Bone marrow (tissue), 2 donors: ENCODE measurements at places on chromosomes 5 and 9.
A peak's percentile ranks its signal among the peaks of the same experiment; 100 is the strongest.

DNA sequence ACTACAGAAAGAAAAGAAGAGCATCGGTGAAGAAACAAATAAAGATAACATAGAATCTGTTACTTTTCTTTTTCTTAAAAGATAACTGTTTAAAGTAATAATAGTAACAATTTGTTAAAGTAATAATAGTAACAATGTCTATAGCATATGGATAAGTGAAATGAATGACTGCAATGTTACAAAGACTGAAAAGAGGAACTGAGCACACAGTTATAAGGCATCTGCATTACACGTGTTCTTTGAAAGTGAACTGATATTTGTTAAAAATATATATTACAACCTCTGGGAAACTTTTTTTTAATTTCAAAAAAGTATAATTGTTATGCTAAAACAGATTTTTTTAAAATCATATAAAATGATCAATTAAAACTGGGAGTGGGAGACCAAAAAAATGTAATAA is 88.4 kb upstream of the FST start:
- no peak for DNase-seq

GRCh38 chr9:36486329-36486932 is 86.3 kb upstream of the MELK start:
- DNase-seq: peak; percentile 21

DNA sequence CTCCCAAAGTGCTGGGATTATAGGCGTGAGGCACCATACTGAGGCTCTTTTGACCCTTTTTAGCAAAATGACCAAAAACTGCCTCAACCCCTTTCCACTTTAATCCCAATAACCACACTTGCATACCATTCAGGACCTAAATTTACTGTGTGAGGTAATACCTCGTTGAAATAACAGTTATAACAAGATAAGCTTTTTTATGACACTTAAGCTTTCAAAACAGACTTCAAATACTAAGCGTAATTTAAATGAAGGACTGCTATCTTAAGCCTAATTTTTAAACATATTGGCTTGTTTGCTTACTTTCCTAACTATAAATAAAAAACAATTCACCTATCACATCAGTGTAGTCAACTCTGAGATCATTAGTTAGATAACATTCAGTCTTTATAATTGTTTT is 37.8 kb downstream of the PWWP2A start:
- DNase-seq: no peak

GRCh38 chr9:93616044-93616443 is 39.7 kb downstream of the PHF2 start:
- DNase-seq: no peak

DNA sequence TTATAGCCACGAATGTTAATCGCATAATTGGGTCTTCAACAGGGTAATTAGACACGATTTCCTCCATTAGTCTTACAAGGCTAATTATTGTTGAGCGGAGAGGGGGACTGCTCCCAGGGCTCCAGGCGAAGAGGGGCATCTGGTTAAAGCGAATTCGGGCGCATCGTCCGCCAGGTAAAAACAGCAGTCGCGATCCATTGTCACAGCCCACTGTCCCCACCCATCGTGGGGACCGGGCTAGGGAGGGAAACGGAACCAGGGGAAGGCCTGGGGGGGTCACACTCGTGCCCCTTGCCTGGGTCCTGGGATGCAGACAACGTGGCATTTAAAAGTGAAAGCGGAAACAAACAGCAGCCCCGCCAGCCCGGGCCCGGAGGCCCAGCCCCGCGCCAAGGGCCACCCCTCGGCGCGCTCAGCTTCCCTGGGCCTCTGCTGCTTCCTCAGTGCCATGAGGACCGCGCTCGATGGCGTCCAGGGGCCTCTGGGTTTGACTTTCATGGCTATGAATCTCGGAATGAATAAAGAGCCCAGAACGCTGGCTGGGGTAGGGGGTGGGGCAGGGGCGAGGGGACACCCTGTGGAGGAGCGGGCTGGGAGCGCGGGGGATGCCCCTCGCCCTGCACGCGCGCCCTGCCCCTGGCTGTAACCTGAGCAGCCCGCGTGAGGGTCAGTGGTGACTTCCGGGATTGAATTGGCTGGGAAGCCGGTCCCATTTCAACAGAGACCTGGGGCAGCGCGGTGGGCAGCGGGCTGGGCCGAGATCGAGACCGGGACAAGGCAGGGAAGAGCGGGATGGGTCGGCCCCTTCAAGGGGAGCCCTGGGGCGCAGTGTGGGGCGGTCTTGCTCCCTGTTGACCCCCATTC is 99.9 kb downstream of the GTF3C4 start:
- DNase-seq: peak; percentile 34

GRCh38 chr9:69157751-69158466 is 16.2 kb upstream of the TJP2 start:
- DNase-seq: no peak

DNA sequence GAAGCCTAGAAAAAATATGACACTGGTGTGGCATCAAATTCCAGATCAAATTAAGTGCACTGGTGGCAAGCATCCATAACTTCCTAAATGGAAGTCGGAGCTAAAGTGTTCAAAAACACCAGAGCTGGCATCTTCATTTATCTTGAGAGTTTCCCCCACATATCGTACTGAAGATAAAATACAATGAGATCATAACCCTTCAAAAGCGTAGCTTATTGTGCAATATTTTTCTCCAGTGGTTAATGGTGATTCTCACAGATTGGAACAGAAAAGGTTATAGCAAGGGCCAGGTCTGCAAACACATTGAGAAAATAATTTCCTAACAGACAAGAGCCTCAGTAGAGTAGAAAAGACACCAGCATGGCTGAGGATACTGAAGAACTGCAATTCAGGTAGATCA is 147.6 kb downstream of the SEMA5A start:
- no peak for DNase-seq

- no peak for DNase-seq
Measured at GRCh38 chr9:38359297-38359653, 33.2 kb upstream of the ALDH1B1 start.

DNA sequence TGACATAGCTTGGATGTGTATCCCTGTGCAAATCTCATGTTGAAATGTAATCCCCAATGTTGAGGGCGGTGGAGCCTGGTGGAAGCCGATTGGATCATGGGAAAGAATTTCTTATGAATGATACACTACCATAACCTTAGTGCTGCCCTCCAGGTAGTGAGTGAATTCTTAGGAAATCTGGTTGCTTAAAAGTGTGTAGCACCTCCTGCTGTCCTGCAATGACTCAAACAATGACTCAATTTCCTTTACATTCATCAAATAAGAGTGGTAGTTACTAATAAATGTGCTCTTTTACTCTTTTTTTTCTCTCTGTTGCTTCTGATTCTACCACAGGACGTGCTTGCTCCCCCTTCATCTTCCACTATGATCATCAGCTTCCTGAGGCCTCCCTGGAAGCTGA is 1696.0 kb upstream of the CDH9 start:
- DNase-seq: no peak

GRCh38 chr9:14427419-14427818 is 113.5 kb upstream of the NFIB start:
- DNase-seq: no peak

- no peak for DNase-seq
Measured at GRCh38 chr9:83106263-83106662, 43.3 kb upstream of the RASEF start.

DNA sequence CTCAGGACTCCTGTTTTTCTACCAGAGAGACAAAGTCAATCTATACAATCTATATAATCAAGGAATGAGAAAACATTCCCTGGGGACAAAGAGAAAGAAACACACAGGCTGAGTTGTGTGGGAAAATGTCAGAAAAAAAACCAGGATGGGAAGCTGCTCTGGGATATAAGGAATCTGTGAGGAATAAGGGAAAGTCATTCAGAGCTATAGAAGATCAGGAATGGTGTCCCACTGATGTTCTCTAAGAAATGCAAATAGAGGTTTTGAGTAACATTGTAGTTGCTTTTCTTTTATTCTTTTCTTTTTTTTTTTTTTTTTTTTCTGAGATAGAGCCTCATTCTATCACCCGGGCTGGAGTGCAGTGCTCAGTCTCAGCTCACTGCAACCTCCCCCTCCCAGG is 605.9 kb upstream of the KLF4 start:
- DNase-seq: no peak

DNA sequence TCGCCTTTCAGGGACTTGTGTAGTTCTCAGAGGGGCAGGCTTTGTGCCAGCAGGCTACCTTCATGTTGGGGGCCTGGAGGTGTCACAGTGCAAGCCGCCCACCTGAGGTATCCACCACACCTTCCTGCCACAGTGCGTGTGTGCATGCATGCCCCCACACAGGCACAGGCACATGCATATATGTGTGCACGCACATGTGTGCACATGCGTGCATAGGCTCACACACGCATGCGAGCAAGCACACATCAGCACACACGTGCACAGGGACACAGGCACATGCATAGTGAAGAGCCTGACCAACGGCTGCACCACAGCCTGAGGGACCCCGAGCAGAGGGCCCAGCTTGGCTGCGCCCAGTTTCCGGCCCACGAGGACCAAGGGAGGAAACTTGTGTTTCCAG is 36.1 kb downstream of the IRX4 start:
- no peak for DNase-seq

DNA sequence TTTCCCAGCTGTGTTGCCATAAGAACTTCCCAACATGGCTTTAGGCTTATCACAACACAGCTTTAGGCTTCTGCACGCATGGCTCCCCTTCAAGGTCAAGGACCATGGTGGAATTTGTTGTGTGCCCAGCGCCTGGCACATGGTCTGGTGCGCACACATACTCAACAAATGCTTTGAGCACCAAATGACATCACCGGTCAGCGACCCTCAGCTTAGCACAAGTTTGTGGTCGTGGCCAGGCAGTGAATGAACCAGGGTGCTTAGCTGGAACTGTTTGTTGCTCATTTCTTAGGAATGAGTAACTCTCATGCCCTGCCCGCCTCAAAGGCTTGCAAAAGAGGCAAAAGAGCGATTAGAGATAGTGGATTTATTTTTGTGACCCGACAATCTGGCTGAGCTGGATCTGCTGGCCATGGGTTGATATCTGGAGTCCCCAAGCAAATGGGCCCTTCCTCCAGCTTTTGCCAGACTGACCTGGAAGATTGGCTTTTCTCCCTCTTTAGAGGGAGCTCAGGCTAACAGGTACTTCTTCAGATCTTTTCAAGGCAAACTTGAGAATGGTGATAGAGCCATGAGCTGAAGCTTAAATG is 58.9 kb downstream of the DAP start:
- no peak for DNase-seq

GRCh38 chr5:132470596-132470995 is 20.0 kb downstream of the IRF1 start:
- no peak for DNase-seq

DNA sequence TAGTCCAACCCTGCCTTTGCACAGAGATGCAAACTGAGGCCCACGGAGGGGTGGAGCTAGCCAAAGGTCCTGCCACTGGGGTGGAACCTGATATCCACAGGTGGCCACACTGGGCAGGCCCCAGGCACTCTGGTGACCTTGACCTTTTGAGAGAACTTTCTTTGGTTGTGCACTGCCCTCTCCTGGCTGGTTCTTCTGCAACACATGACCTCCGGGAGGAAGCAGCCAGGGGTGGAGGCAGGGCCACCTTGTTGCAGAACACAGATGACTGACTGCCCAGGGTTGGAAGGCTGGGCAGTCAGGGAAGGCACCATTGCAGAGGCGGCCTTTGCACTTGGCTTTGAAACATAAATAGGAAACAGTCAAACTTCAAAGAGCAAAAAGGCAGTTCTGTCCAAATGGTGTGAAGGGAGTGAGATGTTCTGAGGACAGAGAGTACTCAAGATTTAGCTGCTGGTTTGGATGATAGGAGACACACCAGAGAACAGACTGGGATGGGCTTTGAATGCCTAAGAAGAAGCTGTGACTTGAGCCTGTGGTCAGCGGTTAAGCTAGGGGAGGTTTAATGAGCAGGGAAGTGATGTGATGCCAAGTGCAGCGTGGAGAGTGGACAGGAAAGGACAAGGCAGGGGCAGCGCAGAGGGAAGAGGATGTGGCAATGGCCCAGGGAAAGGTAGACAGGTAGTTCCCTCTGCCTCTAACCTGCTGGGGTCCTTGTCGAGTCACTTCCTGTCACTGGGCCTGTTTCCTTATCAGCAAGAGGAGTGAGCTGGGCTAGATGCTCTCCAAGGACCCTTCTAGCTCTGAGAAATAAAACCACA is 6.8 kb upstream of the TCOF1 start:
- DNase-seq: peak; percentile 1

- peak; percentile 65 for DNase-seq
Measured at GRCh38 chr9:131393622-131394463, at the start of gene PRRC2B. TSS of gene PRRC2B (plus strand) at chr9:131394086. CDS start at chr9:131430145, 36,059 bp downstream.

GRCh38 chr5:72202331-72202825 is 95.1 kb downstream of the MAP1B start:
- DNase-seq: no peak

GRCh38 chr5:36414869-36415282 is 113.2 kb upstream of the RANBP3L start:
- DNase-seq: no peak

DNA sequence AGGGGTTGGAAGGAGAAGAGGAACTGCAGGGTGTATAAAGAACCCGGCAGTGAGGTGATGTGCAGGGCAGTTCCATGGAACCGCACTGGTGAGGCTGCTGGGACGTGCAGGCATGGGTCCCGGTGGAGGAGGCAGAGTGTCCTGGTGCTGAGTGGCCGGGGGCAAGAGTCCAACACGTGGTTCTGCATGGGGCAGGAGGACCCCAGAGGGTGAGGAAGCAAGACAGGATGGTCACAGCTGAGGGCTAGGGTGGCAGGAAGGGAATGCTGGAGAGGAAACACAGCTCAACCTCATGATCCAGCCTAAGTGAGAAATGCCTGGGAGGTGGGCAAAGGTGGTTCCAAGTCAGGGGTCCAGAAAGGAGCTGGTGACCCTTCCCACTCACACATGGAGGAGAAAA is 87.2 kb downstream of the S1PR3 start:
- no peak for DNase-seq

- no peak for DNase-seq
Measured at GRCh38 chr5:127876384-127876783, 173.2 kb downstream of the CCDC192 start.

- no peak for DNase-seq
Measured at GRCh38 chr9:92749071-92749933, 15.3 kb downstream of the BICD2 start.

DNA sequence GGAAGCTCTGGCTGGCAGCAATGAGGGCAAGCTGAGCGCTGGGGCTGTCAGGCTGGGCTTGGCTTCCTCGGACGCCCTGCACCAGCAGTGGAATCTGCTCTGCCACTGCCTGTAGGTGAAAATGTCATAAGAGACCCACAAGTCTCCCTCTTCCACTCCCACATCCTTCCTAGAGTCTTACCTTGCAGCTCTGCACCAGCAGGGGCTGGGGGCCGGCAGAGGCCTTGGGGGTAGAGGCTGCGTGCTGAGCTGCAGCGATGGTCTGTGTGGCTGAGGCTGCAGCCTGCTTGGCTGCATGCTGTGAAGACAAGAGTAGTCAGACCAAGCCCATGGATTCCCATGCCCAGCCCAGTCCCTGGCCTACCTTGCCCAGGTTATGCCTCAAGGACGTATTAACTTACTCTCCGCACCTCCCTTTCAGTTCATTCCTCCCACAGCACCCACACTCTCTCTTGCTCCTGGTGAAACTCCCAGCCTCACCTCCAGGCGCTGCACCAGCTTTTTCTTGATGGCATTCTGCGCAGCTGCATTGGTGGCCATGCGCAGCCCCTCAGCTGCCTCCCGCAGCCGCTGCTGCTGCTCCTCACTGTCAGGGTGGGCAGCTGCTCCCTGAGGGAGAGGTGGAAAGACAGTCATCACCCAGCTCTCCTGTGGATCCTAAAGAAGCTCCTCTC is 17.3 kb downstream of the TLN1 start:
- no peak for DNase-seq

GRCh38 chr5:179801304-179802206 is 5.1 kb downstream of the MGAT4B start:
- no peak for DNase-seq
